HT1080 (cell line): ENCODE measurements at places on chromosomes 3 and 15.

DNA sequence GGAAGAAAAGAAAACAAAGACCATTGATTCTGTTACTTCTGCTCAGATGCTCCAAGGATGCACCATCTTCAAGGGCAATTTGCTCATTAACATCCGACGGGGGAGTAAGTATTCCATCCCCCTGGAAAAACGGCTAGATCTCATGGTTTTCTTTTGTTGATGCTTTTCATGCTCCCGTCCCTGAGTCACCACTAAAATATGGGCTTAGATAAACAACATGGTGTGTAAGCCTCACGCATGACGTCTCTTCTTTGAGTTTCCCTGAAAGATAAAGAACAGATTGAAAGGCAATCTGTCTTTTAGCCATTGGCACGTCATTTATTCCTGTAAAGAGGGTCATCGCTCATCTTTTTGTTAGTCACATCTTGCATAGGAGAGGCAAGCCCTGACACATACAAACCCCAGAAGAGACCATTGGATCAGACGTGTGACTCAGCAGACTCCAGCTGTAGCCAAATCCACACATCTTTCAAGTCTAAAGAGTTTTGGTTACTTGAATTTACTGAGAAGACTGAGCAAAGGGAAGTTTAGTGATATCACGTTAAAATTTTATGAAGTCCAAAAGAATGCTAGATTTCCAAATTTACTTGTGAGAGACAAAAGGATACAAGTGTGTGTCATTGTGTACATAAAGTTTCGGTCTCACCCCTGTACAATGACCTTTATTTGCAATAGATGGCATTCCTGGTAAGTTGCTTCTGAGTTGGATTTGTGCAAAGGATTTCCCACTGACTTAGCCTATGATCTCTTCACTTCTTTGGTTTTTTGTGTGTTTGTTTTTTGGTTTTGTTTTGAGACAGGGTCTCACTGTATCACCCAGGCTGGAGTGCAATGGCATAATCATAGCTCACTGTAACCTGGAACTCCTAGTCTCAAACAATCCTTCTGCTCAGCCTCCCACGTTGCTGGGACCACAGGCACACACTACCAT lies 110.5 kb downstream of the PGPEP1L start:
- DNase-seq: peak; percentile 99

- no peak for DNase-seq
These were observed at the start of gene ONECUT1 for GRCh38 chr15:52790169-52790708. ONECUT1 (minus strand) TSS chr15:52790336; CDS start chr15:52789884, 452 bp downstream.

DNA sequence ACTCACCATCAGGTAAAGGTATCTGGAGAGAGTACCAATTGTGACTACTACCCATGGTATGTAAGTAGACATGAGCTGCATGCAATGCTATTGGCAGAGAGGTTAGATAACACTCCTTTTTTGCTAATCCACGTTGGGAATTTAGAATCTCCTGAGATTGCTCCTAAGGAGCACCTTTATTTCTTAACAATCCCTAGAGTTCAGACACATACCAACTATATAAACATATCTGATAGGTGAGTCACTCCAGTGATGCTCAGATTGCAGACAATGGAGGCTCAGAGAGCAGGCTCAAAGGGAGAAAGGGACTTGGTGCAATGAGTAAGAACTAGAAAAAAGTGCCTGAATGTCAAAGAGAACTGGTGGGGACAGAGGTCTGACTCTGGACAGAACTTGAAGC lies 47.0 kb upstream of the LRRFIP2 start:
- peak; percentile 96 for DNase-seq

GRCh38 chr3:59116233-59116537 lies 66.4 kb upstream of the CFAP20DC start:
- DNase-seq: no peak

DNA sequence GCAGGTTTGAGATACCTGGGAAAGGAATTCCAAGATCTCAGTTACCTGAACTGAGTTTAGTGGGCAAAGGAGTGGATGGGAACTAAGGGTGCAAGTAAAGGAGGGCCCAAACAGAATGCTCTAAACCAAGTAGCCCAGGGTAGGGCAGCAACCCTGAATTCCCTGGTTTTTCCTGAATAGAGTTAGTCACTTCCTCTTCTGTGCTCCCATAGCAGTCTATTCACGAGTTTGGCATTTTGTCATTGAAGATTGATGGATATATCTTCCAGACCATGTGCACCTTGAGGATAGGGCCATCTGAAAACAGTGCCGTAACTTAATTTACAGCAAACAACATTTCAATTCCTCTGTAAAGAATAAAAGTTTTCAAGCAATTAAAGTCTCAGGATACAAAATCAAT lies 18.5 kb upstream of the PTX3 start:
- peak; percentile 90 for DNase-seq

DNA sequence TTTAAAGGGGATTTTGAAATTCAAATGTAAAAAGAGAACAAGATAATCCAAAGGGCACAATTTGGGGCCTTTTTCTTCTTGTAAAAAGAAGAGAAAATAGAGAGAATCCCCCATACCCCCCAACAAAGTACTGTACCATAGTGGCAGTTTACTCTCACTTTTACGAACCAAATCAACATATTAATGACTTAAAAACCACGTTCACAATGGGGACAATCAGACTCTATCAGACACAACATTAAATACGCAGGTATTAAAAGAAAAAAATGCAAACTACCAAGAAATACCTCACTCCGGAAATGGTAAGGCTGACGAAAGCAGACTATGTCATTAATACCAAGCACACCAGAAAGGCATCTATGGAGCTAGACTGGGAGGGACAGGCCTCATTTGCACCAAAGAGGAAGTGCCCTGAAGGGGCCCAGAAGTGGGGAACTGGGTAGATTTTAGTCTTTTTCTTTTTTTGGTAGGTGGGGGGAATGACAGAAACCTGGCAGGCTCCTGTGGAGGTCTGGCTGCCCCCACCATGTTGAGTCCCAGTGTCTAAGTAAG lies 134.3 kb downstream of the TIGIT start:
- DNase-seq: no peak

GRCh38 chr3:58074116-58074715 lies 66.0 kb downstream of the FLNB start:
- no peak for DNase-seq

GRCh38 chr3:115825046-115825445 lies 201.7 kb downstream of the GAP43 start:
- DNase-seq: peak; percentile 42

GRCh38 chr15:65761210-65761926 lies 30.7 kb downstream of the DENND4A start:
- no peak for DNase-seq

GRCh38 chr3:150236316-150237082 lies 171.6 kb upstream of the TSC22D2 start:
- DNase-seq: peak; percentile 88

DNA sequence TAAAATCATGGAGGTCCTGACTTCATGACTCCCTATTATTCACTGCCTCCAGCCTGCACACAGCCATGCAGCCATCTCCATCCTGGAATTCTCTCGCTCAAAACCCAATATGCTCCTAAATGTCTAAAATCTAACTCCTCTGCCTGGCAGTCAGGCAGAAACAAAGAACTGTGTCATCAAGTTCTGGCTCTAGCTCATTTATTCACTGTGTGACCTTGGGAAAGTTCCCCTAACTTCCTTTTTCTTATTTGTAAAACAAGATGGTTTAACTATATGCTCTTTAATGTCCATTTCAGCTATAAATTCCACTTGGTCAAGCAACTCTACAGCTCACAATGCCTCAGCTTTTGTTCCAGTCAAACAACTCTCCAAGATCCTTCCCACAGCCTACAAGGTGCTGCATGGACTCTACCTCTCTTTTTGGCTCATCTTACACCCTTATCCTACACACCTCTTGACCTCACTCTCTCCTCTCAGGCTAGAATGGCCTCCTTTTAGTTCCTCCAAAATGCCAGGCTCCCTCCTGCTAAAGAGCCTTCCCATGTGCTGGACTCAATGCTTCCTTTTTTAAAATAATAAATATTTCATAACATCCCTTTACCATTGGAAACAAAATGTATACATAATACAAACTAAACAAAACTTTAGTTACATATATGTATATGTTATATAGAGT lies 16.4 kb downstream of the PIK3CB start:
- no peak for DNase-seq
